ENCODE measurements at places on chromosomes 4 and X.

DNA sequence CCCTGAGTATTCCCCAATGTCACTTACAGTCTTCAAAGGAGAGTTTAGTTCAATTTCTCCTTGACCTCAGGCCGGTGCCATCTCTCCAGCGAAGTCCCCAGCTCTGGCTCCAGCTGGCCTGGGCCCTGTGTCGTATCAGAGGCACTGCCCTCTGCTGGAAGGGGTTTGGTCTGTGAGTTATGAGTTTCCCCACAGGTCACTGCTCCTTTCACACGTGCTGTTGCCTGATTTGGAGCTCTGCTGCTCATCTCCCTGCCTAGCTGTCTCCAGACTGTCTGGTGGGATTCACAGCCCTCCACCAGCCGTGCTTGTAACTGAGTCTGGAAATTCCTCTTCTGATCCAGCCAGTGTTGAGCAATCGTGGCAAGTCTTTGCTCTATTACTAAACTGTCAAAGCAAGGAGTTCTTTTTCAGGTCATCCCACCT, at the start of gene RAP2C:
RAP2C (minus strand) TSS at position 105 of the 426 bp plus-strand sequence. CDS start 2,179 bp downstream, outside the sequence.
- peak; percentile 70 for DNase-seq

DNA sequence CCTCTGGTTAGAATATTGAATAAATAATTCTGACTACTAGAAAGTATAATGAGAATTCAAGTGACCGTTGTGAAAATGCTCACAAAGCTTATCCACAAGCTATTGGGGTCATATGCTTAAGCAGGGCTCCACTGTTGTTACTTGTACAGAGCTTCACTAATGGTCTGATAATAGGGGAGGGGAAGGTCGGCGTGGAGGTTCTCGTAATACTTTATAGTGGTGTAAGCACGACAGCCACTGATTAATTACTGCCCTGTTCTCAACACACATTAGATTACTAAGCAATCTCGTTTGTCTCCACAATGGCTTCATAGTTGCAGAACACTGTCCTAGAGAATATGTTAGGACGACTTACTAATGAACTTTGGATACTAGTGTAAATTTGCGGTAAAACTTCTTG, 11.6 kb downstream of the UNC5C start:
- DNase-seq: no peak

- DNase-seq: peak; percentile 74
Measured at GRCh38 chr4:126790633-126791032, 842.1 kb upstream of the INTU start.

DNA sequence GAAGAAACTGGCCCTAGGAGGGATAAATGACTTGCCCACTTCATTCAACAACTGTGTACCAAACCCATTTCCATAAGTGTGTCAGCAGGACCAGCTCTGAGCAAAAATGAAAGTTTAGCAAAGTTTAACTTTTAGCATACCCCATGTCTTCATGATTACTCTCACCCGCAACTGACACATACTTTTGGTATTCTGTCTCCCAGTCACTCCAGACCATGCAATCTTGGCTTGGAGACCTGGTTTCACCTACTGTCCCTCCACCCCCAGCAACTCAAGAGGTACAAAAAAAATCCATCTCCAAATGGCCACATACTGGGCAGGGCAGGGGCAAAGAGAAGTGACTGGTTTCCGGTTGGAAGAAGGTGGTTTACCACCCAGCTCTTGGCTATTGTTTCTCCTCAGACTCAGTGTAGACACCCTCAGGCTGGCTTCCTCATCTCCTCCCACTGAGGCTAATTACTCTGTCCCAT, 79.8 kb downstream of the RLIM start:
- DNase-seq: peak; percentile 27

DNA sequence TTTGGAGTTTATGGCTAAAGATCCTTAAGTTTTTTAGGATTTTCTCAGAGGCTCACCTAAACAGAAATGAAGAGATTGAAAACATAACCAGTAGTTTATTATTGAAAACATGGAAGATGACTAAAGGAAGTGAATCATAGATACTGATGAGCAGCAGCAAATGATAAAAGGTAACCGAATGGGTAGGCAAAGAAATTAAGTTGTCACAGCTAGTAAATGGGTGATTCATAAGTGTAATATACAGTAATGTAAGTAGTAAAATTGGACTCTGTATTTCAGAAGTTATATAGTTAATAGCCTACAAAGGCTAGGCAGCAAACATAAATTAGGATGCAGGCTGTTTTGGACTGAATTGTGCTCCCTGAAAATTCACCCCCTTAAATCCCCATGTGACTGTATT, 59.0 kb upstream of the ADGRA3 start:
- no peak for DNase-seq

GRCh38 chr4:51835079-51835478, 7.9 kb upstream of the DCUN1D4 start:
- no peak for DNase-seq

- DNase-seq: peak; percentile 2
Measured at GRCh38 chr4:96312046-96312685, 472.3 kb downstream of the PDHA2 start.

DNA sequence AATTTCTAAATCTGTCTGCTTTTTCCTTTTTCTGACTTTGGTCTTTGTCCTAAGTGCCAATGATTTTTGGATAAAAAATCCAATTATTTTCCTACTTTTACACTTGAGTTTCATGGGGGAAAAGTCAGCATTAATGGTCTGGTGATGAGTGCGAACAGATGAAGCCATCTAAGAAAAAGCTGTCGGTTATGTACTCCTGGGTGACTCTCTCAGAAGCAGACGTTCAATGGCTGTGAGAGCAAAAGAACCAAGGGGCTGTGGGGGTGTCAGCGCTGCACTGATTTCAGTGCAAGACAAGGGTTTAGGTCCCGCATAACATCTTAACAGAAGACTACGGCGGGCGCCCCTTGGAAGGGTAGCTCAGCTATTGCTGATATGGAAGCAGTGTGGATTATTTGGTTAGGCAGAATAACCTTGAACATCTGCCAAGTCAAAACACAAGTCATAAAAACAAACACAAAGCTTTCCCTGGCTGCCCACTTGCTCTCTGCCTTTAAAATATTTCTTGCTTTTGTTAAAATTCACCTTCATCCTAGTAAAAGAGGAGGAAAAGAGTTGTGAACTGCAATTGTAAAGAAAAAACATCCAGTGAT, 240.5 kb downstream of the MAML3 start:
- peak; percentile 70 for DNase-seq

GRCh38 chr4:84952004-84952403, 14.5 kb downstream of the WDFY3 start:
- DNase-seq: peak; percentile 81

DNA sequence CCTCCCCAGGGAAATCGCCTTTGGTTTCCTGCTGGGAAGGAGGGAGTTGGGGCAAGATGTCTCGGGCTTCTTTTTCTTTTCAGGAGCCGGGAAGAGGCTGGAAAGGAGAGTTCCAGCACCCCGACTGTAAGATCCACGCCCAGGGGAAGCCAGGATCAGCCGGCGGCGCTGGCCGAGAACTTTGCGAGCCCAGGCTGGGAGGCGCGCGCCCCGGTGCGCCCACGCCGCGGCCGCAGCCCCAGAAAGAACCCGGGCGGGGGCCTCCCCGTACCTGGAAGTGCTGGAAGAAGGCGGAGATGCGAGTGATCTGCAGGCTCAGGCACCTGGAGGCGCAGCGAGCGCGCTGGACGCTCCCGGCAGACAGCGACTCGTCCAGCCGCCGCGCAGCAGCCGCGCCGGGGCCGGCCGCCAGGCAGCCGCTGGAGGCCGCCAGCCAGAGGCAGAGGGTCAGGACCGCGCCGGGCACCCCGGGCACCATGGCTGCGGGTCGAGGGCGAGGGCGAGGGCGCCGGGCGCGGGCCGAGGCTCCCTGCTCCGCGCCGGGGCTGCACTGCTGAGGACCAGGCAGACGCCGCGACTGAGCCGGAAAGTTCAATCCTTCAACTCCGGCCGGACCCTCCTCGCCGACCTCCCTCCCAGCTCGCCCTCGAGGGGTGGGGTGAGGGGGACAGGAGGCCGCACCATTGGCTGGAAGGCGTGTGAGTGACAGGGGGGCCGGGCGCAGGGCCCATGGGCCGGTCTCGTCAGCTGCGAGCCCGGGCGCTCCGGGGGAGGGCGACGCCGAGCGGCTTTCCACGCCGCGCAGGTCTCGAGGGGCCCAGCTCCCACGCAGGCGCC, at the start of gene ANOS1:
ANOS1 (minus strand) TSS at position 579 of the 837 bp plus-strand sequence; CDS start at position 478, 101 bp downstream.
- peak; percentile 11 for DNase-seq

DNA sequence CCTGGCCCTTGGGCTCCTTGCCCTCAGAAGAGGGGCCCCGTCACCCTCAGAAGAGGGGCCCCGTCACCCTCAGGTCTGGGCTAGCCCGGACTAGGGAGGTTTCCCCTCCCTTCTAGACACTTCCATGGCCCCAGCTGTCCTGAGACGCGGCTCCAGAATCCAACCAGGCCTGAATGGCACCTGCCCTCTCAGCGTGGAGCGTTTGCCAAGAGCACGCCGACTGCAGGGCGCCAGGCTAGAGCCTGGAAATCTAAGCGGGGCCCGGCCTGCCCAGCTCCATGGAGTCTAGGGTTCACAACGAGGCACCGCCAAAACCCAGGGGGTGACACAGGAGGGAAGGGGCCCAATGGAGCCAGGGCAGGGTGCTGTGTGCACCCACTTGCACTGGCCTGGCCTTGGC, 7.8 kb upstream of the ATP2B3 start:
- DNase-seq: no peak

- DNase-seq: no peak
Measured at GRCh38 chrX:130083107-130083490, 27.2 kb downstream of the ELF4 start.
